ENCODE measurements at places on chromosomes 5 and 9.
A peak's percentile ranks its signal among the peaks of the same experiment; 100 is the strongest.

DNA sequence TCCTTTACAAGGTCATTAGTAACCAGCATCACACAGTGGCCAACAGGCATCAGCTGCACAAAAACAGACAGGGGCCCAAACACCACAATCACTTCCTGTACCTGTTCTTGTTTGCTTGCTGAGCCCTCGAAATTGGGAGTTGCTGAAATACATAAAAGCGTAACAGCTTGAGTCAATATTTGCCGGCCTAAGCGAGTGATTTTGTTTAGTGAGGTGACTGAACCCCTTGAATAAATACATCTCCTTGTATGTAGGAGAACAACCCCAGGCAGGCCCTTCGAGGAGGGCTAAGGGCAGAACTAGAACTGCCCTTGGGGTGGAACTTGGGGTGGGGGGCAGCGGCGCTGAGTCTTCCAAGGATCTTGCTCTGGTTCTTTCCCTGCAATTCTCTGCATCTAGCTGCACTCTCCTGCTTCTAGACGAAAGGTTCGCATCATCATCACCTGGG is 502.5 kb downstream of the RASEF start:
- DNase-seq, result no peak

GRCh38 chr5:136819526-136820302 is 454.4 kb upstream of the TRPC7 start:
- no peak for DNase-seq

DNA sequence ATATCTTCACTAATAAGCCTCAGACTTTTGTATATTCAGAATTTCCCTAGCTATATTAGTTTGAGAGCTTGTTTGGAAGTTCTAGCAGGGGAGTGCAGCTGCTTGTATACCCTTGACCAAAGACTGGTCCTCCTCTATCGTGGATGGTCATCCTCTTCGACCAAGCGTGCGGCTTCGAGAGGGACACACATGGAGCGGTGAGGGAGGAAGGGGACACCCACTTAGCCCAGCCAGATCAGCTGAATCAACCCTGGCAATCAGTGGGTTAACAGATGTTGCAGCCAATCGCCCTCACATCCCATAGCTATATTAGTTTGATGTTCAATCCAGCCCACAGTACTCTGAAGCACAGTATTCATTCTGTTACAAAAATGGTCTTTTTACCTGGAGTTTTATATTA is 3.2 kb downstream of the CAVIN4 start:
- no peak for DNase-seq

DNA sequence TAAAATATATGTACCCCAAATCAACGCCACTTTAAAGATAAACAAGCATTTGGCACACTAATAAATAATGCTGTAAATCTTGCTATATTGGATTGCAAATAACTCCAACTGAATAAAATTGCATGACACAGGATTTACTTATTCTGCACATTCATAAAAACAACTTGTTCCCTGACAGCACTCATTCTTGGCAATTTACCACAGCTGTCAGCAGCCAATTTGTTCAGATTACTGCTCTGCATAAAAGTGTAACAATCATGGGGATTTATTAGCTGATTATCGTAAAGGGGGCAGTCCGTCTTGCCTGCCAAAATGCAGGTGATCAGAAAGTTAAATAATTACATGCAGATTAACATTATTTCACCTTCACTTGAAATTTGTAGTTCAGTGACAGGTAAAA is 285.3 kb downstream of the SLF1 start:
- no peak for DNase-seq

GRCh38 chr9:114401344-114401743 is 13.6 kb upstream of the AKNA start:
- DNase-seq, result no peak

GRCh38 chr9:80320480-80320879 is 748.7 kb downstream of the TLE4 start:
- no peak for DNase-seq

DNA sequence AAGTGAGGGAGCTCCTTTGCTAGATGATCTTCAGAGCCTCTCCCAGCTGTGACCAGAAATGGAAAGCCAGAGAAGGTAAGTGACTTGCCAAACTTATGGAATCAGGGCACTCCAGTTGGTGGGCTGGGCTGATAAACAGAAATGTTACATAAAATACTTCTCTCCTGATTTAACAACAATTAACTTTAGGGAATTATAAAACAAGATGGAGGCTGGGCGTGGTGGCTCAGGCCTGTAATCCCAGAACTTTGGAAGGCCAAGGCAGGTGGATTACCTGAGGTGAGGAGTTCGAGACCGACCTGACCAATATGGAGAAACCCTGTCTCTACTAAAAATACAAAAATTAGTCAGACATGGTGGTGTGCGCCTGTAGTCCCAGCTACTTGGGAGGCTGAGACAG is 899 bp upstream of the MED10 start:
- no peak for DNase-seq

GRCh38 chr5:158139161-158139560 is 280.2 kb upstream of the CLINT1 start:
- no peak for DNase-seq

DNA sequence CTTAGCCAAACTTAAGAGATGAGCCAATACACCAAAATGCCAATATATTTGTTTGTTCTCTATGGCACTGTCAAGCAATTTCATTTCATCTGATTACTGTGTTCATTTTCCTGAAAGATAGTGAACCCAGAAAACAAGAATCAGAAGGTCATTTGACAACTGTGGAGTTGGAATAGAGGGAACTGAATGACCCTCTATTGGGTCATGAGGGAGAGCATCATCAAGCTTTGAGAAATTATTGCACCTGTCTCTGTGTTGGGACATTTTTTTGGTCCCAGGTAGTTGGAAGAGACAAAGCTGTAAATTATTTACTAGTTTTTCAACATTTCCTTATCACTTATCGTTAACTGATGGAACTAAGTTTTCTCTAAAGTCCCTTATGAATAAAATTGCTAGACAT is 129.4 kb downstream of the GHR start:
- DNase-seq, result no peak

GRCh38 chr5:23445573-23445972 is 61.8 kb upstream of the PRDM9 start:
- no peak for DNase-seq

GRCh38 chr5:77545285-77545684 is 53.2 kb upstream of the WDR41 start:
- no peak for DNase-seq

DNA sequence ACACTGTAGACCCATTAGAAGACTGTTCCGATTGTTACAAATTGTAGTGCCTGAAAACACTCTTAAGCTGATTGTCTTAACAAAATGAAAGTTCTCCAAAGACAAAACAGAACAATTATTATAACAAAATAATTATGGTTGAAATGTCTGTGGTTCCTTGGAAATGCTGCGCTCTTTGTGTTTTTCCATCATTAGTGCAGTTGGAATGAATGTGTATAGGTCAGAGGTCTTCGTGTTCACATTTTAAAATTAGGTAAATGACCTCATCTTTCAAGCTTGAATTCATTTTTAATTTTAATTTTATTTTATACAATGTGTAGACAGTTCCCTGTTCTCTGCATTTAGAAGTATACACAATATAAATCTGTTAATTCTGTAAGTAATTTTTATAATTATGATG is 56.7 kb upstream of the NXNL2 start:
- no peak for DNase-seq

- no peak for DNase-seq
These were observed 95.6 kb upstream of the TUSC1 start for GRCh38 chr9:25773805-25774204.

DNA sequence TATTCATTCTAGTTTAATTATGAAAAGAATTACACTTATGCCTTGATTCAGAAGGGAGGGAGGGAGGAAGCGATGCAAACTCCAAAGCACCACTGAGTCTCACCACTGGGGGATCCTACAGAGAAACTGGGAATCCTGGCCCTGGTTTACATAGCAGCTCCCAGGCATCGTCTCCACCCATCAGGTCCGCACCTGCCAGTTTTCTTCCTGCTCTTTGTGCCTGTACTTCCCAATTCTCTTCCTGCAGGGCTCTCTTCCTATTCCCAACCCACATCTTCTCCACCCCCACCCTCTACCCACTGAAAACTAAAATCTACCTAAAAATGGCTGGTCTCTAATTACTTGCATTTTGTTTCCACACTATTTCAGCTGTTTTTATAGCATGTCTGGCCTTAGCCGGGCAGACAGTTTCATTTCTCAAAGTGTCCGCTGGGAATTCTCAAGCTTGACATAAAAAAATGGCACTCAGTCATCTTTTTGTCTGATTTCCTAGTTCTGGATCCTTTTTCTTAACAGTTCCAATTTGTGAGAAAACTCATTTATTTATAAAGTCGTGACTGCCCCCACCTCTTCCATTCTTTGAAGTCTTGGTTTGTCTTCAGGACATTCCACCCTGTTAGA is 1.6 kb upstream of the TNIP1 start:
- DNase-seq, result peak; percentile 68

GRCh38 chr9:131204285-131204684 is 72.0 kb downstream of the FAM78A start:
- no peak for DNase-seq

- DNase-seq, result no peak
These were observed 254.3 kb downstream of the MAST4 start for GRCh38 chr5:66850354-66851075.

DNA sequence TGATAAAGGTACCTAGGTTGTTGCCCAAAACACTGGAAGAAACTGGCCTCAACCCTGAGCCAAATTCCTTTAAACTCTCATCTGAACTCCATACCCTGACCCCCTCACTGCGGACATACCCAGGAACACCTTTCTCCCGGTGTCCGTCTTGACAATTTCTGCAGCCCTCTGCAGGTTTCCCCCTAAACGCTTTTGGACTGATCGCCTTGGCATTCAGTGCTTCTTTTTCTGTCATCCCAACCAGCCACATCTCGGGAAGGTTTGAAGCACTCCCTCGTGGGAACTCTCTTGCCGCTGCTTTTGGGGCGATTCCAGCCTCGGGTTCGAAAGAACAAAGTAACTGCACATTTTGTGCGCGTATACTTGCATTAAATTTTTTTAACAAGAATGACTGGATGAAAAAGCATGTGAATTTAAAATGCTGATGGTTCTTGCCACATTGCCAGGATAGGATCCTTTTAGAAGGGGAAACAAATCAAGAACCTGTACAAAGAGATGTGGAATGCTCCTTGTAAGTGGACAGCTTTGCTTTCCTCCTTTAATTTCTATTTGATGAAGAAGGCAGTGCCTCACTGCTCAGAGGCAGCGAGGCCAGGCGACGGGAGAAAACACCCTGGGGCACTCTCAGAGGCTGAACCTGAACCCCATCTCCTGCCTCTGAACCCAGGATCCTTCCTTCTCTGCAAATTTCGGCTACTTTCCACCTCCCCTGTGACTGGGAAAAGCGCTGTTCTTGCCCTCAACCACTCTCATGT is 615 bp downstream of the PSMD5 start:
- no peak for DNase-seq

DNA sequence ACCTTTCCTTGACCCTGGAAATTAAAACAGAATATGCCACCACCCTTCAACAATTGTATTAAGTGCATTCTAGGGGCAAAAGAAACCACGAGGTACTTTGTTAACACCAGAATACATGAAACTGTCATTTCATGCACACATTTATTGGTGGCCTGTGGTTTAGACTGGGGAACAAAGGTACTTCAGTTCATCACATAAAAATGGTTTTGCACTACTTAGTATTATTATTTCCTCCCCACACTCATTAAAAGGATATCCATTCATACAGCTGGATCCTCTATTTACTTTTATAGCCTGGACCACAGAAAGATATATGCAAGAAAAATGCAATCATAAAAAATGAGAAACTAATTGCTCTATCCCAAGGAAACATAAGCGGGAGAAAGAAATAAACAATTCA is 230.9 kb downstream of the EFNA5 start:
- no peak for DNase-seq

DNA sequence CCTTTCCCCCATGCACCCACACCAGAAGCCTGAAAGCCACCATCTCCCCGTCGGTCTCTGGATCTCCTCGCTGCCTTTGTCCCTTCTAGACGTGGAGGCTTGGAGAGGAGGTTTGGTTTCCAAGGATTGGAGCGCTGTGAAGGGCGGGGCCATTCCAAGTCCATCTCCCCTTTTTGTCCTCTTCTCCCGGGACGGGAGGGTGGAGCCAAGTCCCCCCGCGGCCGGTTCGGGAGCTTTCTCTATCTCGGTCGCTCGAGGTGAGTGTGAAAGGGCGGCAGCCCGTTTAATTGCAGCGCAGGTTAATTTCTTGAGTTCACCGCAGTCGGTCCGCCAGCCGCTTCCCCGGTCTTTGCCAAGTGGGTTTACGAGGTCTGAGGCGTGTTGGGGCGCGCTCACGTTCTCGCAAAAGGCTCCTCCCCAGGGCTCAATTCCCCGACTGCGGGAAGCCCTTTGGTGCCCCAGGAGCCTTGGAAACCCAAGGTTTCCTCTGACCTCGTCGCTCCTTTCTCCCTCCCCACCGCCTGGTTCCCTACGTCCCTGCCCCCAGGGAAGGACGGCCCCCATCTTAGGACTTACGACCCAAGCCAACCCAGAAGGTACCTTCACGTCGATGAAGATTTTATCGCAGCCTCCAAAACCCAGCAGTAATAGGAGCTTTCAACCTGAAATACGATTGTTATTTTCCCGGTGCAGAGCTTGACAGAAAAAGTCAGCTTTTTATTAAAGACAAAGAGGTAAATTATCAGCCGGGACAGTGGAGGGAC is 2.8 kb upstream of the ZNF462 start:
- peak; percentile 23 for DNase-seq
